ENCODE measurements at places on chromosomes 3 and 15.
A peak's percentile ranks its signal among the peaks of the same experiment; 100 is the strongest.

DNA sequence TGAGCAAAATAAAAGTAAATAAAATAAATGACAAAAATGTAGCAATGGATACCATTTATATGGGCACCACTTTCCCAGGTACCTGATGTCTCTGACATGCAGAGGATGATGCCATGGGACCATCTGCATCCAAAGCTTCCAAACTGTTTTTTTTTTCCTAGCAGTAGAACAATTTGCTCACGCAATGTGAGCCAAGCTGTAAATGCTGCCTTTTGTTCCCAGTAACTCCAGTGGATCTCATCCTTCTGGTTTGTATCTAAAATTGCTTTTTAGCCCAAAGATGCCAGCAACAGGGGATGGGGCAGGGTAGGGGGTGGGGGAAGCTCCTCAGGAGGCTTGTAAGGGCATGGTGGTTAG is 32.7 kb downstream of the SLC12A8 start:
- ATAC-seq = no peak

DNA sequence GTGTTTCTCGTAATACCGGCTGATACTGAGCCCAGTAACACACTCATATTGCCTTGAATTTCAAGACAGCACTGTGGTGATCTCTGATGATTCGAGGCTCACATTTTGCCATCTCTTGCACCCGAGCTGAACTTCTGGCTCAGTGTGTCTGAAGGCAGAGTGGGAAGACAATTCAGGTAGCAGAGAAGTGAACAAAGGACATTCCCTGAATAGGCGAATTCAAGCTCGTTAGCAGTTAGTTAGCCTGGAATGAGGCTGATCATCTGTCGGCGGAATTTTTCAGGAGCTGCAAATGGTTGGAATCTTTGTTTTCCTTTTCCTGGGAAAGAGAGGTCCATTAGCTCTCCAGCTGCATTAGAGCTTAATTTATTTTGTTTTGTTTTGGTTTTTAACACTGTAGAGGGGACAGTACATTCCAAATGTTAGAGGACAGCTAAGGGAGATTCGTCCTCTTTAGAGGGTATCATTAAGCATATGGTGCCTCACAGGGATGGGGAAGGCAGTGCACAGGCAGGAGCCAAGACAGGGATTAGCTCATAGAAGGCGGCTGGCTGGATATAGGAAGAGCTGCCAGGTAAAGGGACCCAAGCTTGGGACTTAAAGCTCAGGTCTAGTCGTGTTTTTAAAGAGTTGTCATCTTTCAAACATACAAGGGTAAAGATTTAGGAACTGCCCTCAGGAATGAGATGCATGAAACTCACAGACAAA is 119.7 kb upstream of the DLG1 start:
- ATAC-seq = no peak

DNA sequence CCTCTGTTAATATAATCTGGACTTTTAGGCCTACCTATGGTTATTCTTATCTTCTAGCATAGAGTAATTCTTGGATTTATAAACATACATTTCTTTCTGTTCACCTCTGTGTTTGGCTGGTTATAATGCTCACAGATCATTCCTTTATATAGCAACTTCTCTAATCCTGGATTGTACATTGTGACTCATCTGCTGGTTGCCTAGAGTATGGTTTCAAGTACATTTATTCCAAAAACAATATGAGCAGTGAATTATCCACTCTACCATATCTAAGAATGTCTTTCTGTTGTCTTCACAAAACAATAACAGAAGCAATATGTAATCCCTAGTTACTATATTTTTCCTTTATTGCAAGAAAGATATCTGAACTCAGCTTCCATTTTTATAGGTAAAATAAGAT is 35.3 kb downstream of the FSIP1 start:
- peak; percentile 80 for ATAC-seq

DNA sequence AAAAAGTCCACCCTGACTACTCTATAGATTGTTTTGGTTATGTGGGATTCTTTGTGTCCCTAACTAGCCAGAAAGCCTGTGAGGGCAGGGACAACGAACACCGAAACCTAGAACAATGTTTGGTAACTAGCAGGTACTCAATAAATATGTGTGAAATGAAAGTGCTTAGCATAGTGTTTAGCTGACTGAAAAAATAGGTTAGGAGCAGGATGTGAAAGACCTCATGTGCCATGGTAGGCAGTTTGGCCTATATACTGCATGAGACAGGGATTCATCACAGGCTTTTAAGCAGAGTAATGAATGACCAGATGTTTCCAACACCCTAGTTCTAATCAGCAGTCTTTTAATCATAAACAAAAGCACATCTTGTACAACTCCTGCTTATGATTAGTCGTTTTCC is 64.2 kb downstream of the MYO5A start:
- ATAC-seq = no peak

GRCh38 chr3:72185549-72186399 is 400.8 kb upstream of the PROK2 start:
- peak; percentile 63 for ATAC-seq

DNA sequence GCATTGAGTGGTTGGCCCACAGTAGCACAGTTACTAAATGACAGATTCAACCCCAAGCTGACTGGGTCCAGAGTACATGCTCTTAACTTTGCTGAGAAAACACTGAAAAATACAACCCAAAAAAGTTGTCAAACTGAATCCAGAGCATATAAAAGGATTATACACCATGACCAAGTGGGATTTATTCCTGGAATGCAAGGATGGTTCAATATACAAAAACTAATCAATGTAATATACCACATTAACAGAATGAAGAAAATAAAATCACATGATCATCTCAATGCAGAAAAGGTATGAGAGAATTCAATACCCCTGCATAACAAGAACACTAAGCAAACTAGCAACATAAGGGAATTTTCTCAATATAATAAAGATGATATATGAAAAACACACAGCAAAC is 98.5 kb downstream of the STAG1 start:
- no peak for ATAC-seq

- no peak for ATAC-seq
Measured at GRCh38 chr3:72093992-72094334, 309.0 kb upstream of the PROK2 start.

DNA sequence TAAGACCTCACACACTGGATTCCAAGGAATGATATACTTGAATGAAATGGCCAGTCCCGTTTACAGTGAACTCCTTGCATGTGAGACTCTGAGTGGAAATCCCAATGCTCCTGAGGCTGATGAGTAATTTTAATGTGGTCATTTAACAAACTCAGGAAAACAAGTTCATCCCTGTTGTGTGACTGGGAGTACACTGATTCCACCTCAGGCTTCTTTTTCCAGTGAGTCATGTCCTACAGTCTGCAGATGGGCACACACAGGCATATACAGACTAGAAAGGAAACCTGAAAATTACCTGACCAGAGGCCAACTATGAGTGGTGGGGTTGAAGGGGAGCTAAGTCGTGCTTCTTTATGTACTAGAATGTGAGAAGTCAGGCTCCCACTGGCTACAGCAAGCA is 5.8 kb downstream of the SQOR start:
- ATAC-seq = peak; percentile 38

DNA sequence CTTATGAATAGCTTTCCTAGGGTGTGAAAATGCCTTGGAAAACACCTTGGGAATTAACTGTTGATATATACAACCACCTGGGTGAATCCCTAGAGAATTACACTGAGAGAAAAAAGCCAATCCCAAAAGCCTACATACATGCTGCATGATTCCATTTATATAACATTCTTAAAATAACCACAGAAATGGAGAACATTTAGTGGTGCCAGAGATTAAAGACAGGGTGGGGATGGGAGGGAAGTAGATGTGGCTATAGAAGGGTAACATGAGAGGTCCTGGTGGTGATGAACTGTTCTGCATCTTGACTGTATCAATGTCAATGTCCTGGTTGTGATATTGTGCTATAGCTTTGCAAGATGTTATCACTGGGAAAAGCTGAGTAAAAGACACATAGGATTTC is 291.0 kb downstream of the CLSTN2 start:
- no peak for ATAC-seq

DNA sequence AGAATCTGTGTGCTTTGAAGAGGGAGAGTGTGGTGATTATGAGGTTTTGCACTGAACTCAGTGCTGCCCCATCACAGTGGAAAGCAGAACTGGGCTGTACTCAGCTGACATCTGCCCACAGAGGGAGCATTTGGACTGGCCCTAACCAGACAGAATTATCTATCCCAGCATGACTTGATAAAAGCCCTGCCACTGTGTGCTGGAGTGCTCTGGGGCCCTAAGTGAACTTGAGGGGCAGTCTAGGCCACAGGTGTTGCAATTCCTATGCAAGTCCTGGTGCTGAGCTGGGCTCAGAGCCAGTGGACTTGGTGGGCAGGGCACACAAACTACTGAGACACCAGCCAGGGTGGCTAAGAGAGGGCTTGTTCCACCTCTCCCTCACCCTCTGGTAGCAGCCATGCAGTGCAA is 269.2 kb upstream of the CTNNB1 start:
- ATAC-seq = no peak

DNA sequence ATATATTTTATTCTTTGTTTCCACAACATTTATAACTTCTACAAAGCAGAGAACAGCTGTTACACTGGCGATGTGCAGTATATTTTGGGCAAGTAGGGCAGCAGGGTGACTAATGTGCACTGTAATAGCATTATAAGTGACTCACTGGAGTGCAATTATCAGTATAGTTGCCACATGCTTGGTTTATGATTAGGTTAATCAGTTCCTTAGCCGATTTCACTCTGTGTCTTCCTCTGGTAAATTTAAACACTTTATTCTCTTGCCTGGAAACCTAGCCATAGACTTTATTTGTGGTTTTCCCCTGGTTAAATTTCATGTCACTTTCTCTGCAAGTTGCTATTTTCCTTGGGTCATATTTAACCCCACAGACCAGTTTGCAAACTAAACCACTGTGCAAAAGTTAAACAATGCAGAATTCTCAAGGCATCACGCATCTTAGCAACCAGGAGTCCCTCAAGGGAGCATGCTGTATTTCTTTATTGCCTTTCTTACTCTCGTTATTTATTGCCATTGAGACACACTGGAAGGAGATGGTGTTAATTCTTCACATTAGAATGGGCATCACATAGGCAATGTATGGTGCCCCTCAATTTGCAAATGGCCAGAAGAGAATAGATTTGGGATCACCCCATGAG is 690.2 kb upstream of the DPPA4 start:
- ATAC-seq = peak; percentile 90

DNA sequence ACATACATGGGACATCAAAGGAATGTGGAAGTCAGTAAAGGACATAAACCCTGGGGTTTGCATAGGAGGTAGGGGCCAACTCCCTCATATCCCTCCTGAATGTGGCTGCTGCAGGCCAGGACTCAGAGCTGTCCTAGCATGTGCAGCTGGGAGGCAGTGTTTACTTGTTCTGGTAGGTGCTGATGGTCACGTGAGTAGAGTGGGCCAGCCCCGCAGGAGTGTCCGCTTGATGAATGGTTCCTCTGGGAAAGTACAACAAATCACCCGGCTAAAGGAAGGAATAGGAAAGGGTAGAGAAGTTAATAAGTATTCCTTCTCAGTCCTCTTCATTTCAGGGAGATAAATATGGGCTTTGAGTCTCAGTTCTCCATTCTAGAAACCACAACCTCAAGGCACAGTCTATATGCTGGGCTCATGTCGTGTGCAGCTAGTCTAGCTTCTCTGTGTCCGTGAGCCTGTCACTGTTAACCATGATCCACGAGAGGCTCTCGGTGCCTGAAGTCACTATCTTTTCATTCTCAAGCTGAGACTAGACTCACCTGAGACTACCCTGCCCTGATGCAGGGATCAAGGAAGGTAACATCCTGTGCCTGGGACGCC is 17.9 kb downstream of the RIOX2 start:
- no peak for ATAC-seq

GRCh38 chr3:124747111-124747981 is 17.1 kb downstream of the UMPS start:
- ATAC-seq = peak; percentile 34

GRCh38 chr3:117526470-117527079 is 817.0 kb downstream of the TUSC7 start:
- ATAC-seq = peak; percentile 65

- ATAC-seq = peak; percentile 66
Measured at GRCh38 chr15:99176757-99177156, 71.9 kb downstream of the SYNM start.

GRCh38 chr15:64185146-64185911 is 22.5 kb upstream of the PPIB start:
- ATAC-seq = no peak

- no peak for ATAC-seq
Measured at GRCh38 chr15:46768287-46768686, 949.0 kb upstream of the SEMA6D start.

DNA sequence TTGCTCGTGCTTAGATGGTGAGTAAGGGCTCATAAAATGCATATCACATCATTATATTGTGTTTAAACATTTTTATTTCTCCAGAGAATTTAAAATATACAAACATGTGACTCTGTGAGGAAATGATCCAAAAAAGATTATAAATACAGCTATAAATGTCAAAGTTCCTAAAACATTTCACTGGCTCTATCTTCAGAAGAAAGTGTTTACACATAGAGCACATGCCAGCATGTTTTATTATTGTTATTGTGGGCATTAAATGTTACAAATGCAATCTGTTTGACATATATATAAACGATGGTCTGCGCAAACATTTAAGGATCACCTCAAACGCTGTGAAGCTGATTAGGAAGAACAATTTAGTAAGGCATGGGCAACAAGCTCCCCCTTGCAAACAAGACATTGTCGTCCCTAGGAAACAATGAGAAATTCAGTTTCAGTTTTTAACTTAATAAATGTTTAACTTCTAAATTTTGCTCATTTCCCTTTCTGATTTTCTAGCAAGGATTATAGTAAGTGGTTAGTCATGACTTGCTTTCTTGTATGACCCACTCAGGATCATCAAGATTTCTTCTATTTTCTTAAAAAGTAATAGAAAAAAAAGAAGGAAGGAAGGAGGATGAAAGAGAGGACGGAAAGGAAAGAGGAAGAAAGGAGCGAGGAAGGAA is 207.5 kb downstream of the SATB1 start:
- no peak for ATAC-seq

- ATAC-seq = peak; percentile 32
Measured at GRCh38 chr3:13243586-13243985, 170.4 kb upstream of the IQSEC1 start.

DNA sequence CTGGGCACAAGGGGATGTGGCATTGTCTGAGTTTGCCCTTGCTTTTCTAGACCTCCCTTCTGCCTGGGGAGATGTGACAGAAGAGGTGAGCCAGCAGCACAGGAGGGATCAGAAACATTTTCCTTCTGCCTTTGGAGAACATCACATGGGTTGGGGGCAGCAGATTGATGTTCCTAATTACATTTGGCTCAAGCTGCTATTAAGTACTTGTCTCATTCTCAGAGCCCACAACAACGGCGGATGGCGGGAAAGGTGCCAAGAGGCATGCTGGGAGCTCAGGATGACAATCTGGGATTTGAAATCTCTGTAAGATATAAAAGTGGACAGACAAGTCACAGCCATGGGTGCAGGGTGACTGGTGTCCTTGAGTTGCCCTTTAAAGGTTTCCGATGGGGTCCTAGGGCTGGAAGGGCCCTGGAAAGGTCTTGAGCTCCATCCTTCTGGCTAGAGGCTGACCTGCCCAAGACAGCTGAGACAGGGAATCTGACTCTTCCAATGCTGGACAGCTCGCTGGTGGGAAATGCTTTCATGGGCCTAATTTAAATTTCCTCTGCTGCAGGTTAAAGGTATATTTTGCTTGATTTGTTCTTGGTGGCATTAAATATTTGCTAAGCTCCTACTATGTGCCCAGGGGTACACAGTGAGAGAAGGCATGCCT is 2.4 kb upstream of the CORO2B start:
- ATAC-seq = no peak

GRCh38 chr3:158443632-158444031 is 127.4 kb upstream of the MLF1 start:
- no peak for ATAC-seq

Measured in SK-N-SH treated with all-trans-retinoic acid at 6 μM for 48 hours (cell line).